Cardiac muscle cell (in vitro differentiated cells and primary cell): ENCODE measurements at places on chromosomes 6 and 20.

DNA sequence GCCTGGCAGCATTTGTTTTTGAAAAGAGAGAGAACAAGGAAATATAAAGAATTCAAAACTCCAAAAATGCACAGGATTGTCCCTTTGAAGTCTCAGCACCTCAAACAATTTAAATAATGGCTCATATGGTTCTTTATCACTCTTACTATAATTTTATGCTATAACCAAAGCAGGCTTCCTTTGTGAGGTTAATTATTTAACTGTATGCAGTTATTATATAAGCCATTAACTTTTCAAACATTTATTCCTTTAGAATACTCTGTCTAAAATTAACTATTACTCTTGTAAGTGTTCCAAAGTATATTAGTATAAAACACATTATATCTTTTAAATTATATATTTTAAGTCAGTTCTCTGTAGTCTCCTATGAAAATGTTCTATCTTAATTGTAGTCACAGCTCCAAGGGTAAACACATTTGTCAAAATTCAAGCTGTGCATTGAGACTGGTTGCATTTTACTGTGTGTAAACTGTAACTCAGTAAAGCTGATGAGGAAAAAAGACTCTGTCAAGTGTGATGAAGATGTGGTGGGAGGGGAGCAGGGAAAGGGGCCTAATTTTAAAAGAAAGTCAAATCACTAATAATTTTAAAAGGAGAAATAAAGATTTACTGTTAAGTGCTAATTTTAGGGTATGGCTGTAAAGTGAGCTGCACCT is 20.0 kb upstream of the PLAGL1 start:
- no peak for DNase-seq
- no peak overlapping the region for H3K27ac ChIP-seq
- H3K36me3 ChIP-seq: no peaks in the 10 kb centered on the region

GRCh38 chr6:75115481-75115880 is 90.4 kb downstream of the COL12A1 start:
- H3K27ac ChIP-seq: no peak overlapping the region
- H3K36me3 ChIP-seq: no peaks in the 10 kb centered on the region
- no peaks in the 10 kb centered on the region for H3K27me3 ChIP-seq
- no peak overlapping the region for H3K4me3 ChIP-seq

DNA sequence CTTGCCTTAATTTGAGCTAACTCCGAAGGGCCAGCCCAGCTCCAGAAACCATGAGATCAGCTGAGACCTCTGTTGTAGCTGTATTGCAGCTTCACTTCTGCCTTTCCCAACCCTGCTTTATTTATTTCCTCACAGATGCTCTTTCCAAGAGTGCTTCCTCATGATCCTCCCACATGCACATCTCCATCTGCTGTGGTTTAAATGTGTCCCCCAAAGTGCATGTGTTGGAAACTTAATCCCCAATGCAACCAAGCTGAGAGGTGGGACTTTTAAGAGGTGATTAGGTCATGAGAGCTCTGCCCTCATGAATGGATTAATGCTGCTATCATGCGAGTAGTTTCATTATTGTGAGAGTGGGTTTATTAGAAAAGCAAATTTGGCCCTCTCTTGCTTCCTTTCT is 164.4 kb upstream of the TAB2 start:
- no peaks in the 10 kb centered on the region for H3K36me3 ChIP-seq
- H3K4me3 ChIP-seq: no peak overlapping the region
- no peak for DNase-seq
- H3K27me3 ChIP-seq: no peaks in the 10 kb centered on the region

DNA sequence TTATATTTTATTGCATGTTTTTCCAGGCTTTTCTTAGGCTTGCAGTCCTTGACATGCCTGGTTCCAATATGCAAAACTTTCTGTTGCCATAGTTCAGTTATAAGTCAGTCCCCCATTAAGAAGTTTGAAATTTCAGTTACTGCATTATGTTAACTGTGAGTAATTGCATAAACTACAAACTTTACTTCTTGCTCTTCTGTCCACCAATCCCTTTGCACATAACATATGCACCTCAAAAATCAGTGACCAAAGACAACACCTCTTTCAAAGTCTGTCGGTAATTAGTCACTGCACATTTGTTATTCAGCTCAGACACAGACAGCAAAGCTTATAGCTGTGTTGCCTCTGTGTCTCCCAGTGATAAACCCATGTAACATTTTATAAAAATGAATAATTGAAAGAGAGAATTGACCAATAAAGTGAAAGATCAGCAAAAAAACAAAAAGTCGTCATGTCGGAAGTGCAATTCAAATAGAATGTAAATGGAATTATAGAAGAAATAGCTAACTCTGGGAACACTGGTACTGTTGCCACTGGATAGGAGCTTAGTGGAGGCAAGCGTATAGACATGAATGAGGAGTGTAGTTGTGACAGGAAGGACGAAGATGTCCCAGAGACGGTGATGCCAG is 50.3 kb upstream of the BTBD3 start:
- no peak overlapping the region for H3K27ac ChIP-seq
- H3K36me3 ChIP-seq: no peaks in the 10 kb centered on the region
- no peaks in the 10 kb centered on the region for H3K4me1 ChIP-seq

GRCh38 chr20:16860914-16861313 is 112.8 kb downstream of the OTOR start:
- no peaks in the 10 kb centered on the region for H3K36me3 ChIP-seq
- no peak for DNase-seq
- no peaks in the 10 kb centered on the region for H3K27me3 ChIP-seq
- no peak overlapping the region for H3K4me3 ChIP-seq

GRCh38 chr20:58639182-58640146 is 11.6 kb upstream of the STX16 start:
- no peak overlapping the region for H3K4me3 ChIP-seq
- no peak overlapping the region for H3K27ac ChIP-seq
- no peaks in the 10 kb centered on the region for H3K36me3 ChIP-seq
- DNase-seq: no peak
- no peaks in the 10 kb centered on the region for H3K4me1 ChIP-seq

GRCh38 chr6:157879873-157880254 is 56.8 kb downstream of the SNX9 start:
- DNase-seq: peak; percentile 11
- no peaks in the 10 kb centered on the region for H3K27me3 ChIP-seq
- H3K27ac ChIP-seq: no peak overlapping the region
- peaks cover 10% of the 10 kb centered on the region for H3K4me1 ChIP-seq
- peaks cover 21% of the 10 kb centered on the region for H3K36me3 ChIP-seq

DNA sequence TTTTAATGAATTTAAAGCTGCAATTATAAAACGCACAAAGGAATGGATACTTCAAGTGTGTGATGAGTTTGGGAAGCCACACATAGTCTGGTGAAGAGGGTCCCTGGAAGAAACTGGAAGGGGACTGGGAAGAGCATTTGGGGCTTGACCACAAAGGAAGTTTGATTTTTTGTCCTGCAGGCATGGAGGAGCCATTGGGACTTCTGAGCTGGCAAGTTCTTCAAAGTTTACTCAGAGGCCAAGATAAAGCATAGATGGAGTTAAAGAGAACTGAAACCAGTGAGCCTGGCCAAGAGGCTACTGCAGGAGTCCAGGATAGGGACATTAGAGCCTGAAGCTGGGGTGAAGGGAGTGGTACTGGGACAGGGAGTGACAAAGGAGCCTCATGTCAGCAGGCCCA is 95.0 kb downstream of the AIG1 start:
- peaks cover 6% of the 10 kb centered on the region for H3K4me1 ChIP-seq
- DNase-seq: no peak
- H3K27me3 ChIP-seq: no peaks in the 10 kb centered on the region
- H3K4me3 ChIP-seq: no peak overlapping the region
- no peaks in the 10 kb centered on the region for H3K36me3 ChIP-seq

- no peak overlapping the region for H3K27ac ChIP-seq
- H3K36me3 ChIP-seq: no peaks in the 10 kb centered on the region
- peaks cover 12% of the 10 kb centered on the region for H3K27me3 ChIP-seq
- H3K4me1 ChIP-seq: no peaks in the 10 kb centered on the region
- DNase-seq: no peak
Measured at GRCh38 chr6:124056407-124057334, 253.0 kb downstream of the NKAIN2 start.

- no peak overlapping the region for H3K27ac ChIP-seq
- H3K36me3 ChIP-seq: no peaks in the 10 kb centered on the region
- no peak for DNase-seq
- H3K4me1 ChIP-seq: no peaks in the 10 kb centered on the region
Measured at GRCh38 chr20:11056414-11056813, 382.6 kb upstream of the JAG1 start.

DNA sequence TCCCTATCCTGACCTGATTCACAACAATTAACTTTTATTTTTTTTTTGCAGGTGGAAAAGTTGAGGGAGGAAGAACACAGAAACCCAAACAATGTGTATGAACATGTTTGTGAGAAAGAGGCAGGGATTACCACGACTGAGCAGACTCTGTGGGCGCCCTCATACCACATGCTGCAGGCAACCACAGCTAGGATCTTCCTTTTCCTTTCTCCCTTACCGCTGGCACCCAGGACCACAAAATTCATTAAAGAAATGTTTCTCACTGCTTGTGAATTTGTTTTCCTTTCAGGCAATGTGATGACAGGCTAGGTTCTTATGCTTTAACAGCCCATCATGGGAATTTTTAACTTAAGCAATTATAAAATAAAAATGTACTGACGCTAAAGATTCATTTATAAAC is 287.1 kb downstream of the GMDS start:
- H3K27ac ChIP-seq: no peak overlapping the region
- no peaks in the 10 kb centered on the region for H3K4me1 ChIP-seq
- H3K27me3 ChIP-seq: no peaks in the 10 kb centered on the region

- H3K27ac ChIP-seq: peak overlapping the region; percentile 89
- peak; percentile 26 for DNase-seq
- no peak overlapping the region for H3K4me3 ChIP-seq
- H3K4me1 ChIP-seq: peaks cover 74% of the 10 kb centered on the region
Measured at GRCh38 chr6:17930321-17930993, 57.0 kb downstream of the KIF13A start.

DNA sequence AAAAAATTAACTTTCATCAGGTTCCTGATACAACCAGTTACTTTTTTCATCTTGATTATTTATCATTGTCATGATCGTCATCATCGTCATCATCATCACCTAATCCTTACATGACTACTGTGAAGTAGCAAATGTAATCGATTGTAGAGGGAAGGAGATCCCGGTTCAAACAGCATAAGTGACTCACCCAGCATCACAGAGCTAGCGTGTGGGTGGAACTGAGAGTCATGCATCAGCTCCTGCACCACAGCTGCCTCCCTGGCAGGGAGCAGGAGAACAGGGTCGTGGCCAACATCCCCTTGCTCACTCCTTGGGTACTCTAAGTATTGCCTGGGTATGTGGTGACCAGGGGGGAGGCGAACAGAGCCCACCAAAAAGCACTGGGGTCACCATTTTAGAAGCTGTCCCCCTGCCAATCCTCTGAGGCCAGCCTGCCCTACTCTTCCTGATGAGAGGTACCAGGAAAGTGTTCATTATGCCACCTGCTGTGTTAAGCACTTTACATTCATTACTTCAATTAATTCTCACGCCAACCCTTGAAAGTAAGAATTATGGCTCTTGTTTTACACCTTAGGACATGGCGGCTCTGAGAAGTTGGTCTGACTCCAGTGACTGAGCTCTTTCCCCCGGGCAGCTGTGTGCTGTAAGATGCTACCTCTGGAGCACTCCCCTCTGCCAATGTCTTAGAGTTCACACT is 425.2 kb downstream of the CD83 start:
- no peak overlapping the region for H3K27ac ChIP-seq
- H3K36me3 ChIP-seq: no peaks in the 10 kb centered on the region
- no peak overlapping the region for H3K4me3 ChIP-seq

GRCh38 chr6:137926985-137927384 is 59.9 kb downstream of the TNFAIP3 start:
- no peaks in the 10 kb centered on the region for H3K4me1 ChIP-seq
- H3K27me3 ChIP-seq: no peaks in the 10 kb centered on the region
- DNase-seq: no peak
- no peaks in the 10 kb centered on the region for H3K36me3 ChIP-seq

DNA sequence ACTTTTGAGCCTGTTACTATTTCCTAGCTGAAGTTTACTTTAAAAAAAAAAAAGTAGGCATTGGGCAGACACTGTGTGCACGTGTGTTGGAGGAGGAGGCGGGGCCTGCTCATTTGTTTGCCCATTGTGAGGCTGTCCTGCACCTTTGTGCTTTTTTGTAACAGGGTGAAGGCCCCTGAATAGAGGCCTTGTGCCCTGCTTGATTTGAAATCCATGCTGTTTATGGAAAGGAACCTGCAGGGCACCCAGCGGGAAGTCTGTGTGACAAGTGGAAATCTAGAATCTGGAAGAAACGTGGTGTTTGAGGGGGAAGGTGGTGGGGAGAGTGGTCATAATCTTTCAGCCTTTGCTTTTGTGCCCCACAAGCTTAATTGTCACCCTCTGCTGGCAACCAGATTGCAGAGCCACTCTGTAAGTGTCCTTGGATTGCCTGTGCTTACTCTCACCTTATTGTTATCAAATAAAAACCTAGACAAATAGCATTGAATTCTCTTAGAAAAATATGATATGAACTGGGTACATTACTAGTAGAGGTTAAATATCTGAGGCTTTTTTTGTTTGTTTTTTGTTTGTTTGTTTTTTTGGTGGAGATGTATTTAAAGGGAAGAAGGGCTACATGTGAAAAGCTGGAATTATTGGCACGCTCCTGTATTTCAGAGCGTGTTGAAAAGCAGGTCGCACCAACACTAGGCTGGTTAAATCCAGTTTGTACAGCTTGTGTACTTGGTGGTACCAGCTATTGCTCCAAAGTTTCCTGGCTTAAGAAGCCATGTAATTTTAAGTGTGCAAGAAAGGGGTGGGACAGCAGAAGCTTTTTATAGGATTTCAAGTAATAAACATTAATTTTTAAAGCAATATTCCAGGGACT is 156.3 kb downstream of the ARID1B start:
- H3K36me3 ChIP-seq: no peaks in the 10 kb centered on the region
- peaks cover 42% of the 10 kb centered on the region for H3K4me1 ChIP-seq
- peak; percentile 59 for DNase-seq
- peak overlapping the region; percentile 83 for H3K27ac ChIP-seq
- H3K4me3 ChIP-seq: no peak overlapping the region
- H3K27me3 ChIP-seq: no peaks in the 10 kb centered on the region

DNA sequence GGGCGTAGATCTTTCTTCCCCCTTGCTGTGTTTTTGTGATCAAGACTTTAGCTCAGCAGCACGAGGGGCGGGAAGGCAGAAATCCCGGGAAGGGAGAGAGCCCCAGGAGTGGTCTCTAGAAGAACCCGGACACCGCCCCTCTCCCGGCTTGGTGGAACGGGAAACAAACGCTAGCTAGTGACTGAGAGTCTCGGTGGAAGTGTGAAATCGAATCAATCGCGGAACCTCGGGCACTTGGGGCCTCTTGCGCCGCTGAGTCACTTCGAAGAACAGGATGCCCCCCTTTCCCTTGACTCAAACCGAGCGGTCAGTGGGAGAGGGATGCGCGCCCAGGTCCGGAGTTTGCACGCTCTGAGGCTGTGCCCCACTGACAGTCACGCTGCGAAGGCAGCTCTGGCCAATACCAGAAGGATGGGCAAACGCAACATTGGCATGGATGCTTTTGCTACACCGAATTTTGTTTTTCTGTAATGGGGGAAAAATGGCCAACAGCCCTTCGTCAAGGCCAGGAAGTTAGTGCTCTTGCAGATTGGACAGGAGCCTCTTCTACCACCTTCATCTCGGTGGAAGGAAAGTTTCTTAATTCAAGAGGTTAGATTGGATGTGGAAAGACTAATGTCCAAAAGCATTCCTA is 1.6 kb upstream of the OLIG3 start:
- H3K4me3 ChIP-seq: no peak overlapping the region
- H3K27ac ChIP-seq: no peak overlapping the region
